ENCODE measurements at places on chromosomes 6 and 20.
A peak's percentile ranks its signal among the peaks of the same experiment; 100 is the strongest.

DNA sequence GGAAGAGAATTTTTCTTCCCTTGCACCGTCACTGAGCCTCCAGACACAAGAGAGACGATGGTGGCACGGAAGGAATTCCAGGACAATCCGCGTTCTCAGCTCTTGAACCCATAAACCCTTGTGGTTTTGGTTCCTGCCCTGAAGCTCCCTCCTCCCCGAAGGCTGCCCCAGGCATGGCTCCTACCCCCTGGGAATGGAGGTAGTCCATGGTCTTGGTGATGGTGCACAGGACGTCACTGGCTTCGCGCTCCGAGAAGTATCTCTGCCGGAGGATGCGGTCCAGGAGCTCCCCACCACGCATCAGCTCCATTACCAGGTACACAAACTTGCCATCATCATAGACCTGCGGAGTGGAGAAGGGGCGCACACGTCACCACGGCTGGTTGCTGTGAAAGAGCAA lies 47.5 kb upstream of the MPC1 start:
- no peak for DNase-seq

DNA sequence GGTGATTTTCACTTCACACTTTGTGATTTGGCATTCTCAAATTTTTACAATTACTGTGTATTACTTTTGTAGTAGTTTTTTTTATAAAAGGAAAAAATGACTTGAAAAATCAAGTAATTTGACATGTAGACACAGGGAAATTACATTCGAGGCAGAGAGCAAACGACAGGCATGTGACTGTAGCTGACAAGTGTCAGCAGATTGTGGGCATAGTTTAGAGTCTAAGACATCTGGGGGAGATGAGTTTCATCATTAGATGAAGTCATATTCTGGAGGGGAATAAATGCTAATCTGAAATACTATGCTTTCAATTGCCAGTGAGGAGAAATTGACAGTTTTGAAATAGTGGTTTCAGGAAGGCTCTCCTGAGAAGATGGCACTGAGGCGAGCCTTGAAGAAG lies 126.0 kb downstream of the MTHFD1L start:
- DNase-seq, result no peak

DNA sequence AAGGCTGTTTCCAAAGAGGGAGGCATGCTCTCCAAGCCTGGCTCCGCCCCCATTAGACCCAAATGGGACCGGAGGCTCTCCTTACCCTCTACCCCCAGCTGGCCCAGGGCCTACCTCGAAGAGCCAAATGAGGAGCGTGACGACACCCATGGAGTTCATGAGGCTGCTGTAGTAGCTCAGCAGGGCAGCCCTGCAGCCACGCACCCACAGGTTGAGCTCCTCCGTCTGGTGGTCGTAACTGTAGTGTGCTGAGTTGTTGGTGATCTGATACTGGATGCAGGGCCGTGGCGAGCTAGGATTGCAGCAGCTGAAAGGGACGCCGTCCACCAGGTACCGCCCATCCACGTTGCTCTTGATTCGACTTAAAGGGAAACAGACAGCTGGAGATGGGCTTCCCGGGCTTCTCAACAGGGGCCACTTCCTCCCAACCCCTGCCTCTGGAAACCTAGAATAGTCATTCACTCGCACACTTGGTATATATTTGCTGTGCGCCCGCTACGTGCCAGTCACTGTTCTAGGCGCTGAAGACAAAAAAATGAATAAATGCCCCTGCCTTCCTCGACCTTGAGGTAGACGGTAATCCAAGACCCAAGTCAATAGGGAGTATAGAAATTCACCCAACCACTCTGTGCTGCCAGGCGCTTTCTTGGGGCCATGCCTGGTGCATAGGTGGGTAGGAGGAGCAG lies 18.0 kb downstream of the PRPH2 start:
- DNase-seq, result no peak

- DNase-seq, result peak; percentile 84
Measured at GRCh38 chr6:100464903-100465700, at the start of gene SIM1. Gene SIM1 (minus strand): TSS chr6:100464921. CDS start chr6:100463468, 1,453 bp downstream.

DNA sequence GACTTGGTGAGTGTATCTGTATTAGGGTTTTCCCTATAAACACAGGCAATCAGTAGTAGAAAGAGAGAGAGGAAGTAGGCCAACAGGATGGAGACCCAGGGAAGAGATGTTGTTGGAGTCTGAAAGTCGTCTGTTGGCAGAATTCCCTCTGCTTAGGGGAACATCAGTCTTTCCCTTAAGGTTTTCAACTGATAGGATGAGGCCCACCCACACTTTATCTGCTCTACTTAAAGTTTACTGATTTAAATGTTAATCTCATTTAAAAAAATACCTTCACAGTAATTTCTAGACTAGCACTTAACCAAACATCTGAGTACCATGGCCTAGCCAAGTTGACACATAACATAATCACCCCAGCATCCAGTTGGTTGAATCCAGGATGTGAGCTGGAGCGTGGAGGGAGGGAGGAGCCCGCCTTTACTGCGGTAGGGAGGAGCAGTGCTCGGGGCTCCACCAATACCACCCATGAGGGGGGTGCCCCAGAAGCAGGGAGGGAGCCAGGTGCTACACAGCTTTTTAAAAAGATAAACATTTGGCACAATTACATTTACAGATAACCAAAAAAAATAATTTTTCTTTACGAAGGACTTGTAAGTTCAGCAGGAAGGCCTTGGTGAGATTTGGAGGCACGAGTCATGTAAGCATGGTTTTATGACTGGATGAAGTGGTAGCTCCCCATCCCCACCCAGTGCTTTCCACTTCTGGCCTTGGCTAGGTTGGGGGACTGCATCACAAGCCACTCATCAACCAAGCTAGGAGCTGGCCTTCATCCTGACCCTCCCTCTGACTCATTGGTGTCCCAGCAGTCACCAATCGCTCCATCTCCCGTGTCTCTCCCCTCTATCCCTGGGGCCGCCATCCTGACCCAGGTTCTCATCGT lies 18.4 kb upstream of the SNX9 start:
- DNase-seq, result no peak

DNA sequence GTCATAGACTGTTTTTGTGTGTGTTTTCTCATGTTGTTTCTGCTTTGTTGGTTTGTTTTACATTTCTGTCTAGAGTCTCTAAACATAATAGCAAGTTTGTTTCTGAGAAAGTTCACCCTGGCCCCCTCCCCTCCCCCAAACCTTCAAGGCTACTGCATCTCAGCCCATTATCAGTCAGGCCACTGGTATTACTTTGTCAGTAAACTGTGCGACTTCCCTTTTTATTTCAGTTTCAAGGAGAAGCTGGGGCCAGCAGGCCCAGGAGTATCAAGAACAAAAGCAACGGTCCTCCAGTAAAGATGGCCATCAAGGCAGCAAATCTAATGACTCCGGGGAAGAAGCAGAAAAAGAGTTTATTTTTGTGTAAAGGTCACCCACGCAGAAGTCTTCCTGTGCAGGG lies 32.8 kb upstream of the SCGN start:
- no peak for DNase-seq

GRCh38 chr20:39264506-39265172 lies 302.5 kb downstream of the DHX35 start:
- DNase-seq, result peak; percentile 66

GRCh38 chr6:133040094-133040802 lies 200.9 kb upstream of the EYA4 start:
- DNase-seq, result peak; percentile 40

DNA sequence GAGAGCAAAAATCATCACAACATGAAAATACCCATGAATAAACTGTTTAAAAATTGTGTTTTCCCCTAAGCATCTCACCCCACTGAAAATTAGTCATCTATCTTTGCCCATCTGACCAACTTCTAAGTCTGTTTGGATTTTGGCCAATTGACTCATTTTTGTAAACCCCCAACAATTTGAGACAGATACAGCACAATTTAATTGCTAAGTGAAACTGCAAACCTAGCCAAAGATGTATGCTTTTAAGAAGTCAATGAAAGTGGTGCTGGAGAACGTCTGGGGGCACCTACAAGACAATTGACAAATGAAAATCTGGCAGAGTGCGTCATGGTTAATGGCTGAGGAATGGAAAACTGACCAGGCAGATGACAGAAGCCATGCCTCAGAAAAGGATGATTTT lies 30.9 kb upstream of the SLC24A3 start:
- DNase-seq, result no peak

DNA sequence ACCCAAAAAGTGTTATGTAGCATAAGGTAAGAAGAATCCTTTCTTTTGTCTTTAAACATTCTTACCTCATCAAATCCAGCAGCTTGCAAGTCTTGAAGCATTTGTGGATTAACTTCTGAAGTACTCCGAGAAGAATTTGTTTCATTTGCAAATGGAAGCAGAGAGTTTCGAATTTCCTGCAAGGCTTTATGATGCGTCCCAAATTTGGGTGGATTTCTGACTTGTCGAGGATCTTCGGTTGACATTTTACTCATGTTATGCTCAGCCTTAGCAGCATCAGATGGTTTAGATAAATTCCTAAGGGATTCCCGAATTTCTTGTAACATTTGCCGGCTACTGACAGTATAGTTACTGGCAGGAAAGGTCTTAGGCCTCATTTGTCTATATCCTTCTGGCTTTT lies 16.2 kb downstream of the LATS1 start:
- no peak for DNase-seq

GRCh38 chr6:11368264-11368663 lies 135.8 kb upstream of the NEDD9 start:
- no peak for DNase-seq

DNA sequence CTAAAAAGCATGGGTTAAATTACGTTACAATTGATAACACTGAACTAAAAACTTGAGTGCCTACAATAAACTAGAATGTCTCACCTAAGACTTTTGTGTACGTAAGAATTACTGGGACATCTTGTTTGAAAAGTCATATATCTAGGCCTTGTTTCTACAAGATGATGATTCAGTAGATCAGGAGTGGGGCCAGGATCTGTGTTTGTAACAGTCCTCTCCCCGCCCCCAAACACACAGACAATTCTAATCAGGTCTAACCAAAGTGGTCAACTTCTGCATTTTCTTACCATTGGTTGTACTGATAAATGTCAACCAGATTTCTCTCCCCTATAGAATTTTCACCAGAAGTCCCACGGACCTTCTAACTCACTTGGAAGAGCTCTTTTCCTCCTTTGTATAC lies 56.9 kb downstream of the RAMACL start:
- no peak for DNase-seq

DNA sequence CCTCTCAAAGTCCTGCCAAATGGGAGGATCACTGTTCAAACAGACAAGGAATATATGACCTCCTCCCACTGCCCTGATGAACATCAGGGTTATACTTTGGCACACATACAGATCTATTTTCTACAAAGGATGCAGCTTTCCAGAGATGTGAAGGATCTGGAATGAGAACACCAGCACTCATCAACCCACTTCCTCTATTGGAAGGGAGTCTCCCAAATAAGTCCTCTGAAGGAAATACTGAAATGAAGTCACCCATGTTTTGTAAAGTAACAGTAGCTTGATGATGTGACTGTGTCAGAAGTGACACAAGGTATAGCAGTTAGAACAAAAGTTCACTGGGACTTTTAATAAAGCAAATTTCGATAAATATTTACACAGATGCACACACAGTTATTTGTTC lies 104.9 kb downstream of the OGFRL1 start:
- DNase-seq, result no peak

DNA sequence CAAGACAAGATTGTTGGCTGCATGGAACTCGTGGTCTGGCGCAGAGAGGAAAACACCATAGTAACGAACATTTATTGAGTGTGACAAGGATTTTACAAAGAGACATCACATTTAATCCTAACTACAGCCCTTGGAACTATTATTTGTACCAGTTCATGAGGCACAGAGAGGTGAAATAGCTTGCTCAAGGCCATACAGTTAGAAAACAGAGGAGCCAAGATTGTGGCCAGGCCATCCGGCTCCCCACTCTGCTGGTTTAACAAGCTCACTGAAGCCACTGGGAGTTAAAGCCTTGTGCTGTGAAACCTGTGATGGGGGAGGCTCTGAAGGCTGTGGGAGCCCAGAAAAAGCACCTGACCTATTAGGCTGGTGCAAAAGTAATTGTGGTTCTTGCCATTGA lies 74.9 kb upstream of the ZNFX1 start:
- DNase-seq, result no peak

- DNase-seq, result no peak
Measured at GRCh38 chr6:147906361-147906760, 397.9 kb downstream of the SAMD5 start.

GRCh38 chr6:18422136-18422535 lies 35.0 kb downstream of the RNF144B start:
- DNase-seq, result no peak

GRCh38 chr6:2085657-2086056 lies 159.7 kb downstream of the GMDS start:
- no peak for DNase-seq

DNA sequence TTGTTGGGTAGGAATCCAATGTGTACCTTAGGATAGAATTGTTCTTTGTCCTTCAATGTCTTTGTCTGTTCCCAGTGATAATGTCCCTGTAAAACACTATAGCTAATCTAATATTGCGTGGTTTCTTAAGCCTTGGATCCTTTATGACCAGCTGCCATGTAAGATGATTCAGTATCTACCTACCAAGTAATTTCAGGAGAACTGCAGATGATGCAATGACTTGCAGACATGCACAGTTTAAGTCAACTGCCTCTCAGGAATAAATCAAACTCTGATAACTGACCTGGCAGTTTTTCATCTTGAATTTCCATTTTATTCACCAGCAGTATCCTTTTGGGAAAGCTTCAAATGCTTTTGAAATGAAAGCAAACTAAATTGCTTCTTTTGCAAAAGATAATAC lies 157.8 kb downstream of the TPBG start:
- DNase-seq, result no peak
